A549 treated with AZD2906 at 1 μM for 4 hours (cell line): ENCODE measurements at places on chromosomes 7 and 10. TPM values are rescaled to one million over a fixed set of nuclear protein-coding genes. Genes with fewer than 3 reads are reported as not detected.

Gene MACC1
- total RNA-seq, result not detected in 5 replicates

Gene MICALL2
- total RNA-seq, result 10.8 to 23.7 TPM (median 21.8 TPM) in 5 replicates

Gene MRC1
- 0.01 to 0.02 TPM (median 0.02 TPM) in 4 of 5 replicates, not detected in the other for total RNA-seq

Gene PRF1
- total RNA-seq, result 0.03 TPM in 1 of 5 replicates, not detected in the others

Gene C10orf71
- not detected in 5 replicates for total RNA-seq

Gene CAMK1D
- total RNA-seq, result 7.6 to 8.5 TPM (median 8.2 TPM) in 5 replicates

Gene CYP26C1
- not detected in 5 replicates for total RNA-seq

Gene NRCAM
- total RNA-seq, result 82.7 to 120 TPM (median 103 TPM) in 5 replicates

Gene DYDC2
- total RNA-seq, result 0.09 to 0.19 TPM in 2 of 5 replicates, not detected in the others

Gene IFIT1
- total RNA-seq, result 3.4 to 5.4 TPM (median 3.9 TPM) in 5 replicates

Gene ZNF365
- 0.83 to 1.00 TPM (median 0.91 TPM) in 5 replicates for total RNA-seq

Gene TAX1BP1
- total RNA-seq, result 60.3 to 108 TPM (median 69.4 TPM) in 5 replicates

Gene MSMB
- total RNA-seq, result not detected in 5 replicates

Gene ALOX5
- 0.22 to 0.46 TPM (median 0.34 TPM) in 5 replicates for total RNA-seq

Gene VTI1A
- total RNA-seq, result 11.2 to 14.9 TPM (median 13.1 TPM) in 5 replicates

Gene TAS2R38
- total RNA-seq, result not detected in 5 replicates

Gene CHST15
- total RNA-seq, result 6.6 to 7.8 TPM (median 7.1 TPM) in 5 replicates

Gene TWIST1
- 1.4 to 3.7 TPM (median 3.3 TPM) in 5 replicates for total RNA-seq

Gene BMS1
- 19.4 to 27.7 TPM (median 20.6 TPM) in 5 replicates for total RNA-seq

Gene GPR15LG
- not detected in 5 replicates for total RNA-seq

Gene OR2A1
- total RNA-seq, result not detected in 5 replicates

Gene PLXDC2
- 0.01 to 0.06 TPM (median 0.03 TPM) in 5 replicates for total RNA-seq
